Erythroblast (primary cell): ENCODE measurements at places on chromosomes 12 and 14.
A peak's percentile ranks its signal among the peaks of the same experiment; 100 is the strongest.

DNA sequence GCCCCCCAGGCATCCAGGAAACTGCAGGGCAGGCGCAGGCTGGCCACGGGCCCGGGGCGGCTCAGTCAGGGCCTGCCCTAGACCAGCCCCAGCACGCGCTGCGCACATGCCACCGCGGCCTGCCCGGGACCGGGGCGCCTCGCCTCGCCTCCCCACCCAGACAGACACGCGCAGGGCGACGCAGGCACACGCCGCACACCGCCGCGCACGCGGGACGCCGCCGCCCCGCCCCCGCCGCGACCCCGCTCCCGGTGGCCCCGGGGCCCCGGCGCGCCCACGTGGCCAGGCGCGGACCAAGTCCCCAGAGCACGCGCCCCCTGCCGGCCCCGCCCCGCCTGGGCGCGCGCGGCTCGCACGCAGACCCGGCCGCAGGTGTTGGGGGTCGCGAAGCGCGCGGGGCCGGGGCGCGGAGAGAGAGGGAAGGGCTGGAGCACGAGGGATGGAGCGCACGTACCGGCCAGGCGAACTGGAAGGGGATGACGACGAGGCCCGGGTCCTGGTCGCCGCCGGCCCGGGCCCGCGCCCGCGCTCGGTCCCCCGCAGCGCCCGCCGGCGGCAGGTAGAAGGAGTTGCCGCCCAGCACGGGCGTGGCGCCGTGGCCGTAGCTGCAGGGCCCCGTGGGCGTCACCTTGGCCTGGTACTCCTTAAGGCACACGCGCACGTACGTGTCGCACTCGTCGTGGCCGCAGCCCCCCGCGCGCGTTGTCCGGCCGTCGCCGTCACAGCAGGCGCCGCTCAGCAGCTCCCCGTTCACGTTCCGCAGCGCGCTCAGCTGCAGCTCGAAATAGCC is 1.1 kb downstream of the JAG2 start:
- no peak for DNase-seq

GRCh38 chr12:90335566-90335965 is 619.4 kb downstream of the CCER1 start:
- no peak for DNase-seq

DNA sequence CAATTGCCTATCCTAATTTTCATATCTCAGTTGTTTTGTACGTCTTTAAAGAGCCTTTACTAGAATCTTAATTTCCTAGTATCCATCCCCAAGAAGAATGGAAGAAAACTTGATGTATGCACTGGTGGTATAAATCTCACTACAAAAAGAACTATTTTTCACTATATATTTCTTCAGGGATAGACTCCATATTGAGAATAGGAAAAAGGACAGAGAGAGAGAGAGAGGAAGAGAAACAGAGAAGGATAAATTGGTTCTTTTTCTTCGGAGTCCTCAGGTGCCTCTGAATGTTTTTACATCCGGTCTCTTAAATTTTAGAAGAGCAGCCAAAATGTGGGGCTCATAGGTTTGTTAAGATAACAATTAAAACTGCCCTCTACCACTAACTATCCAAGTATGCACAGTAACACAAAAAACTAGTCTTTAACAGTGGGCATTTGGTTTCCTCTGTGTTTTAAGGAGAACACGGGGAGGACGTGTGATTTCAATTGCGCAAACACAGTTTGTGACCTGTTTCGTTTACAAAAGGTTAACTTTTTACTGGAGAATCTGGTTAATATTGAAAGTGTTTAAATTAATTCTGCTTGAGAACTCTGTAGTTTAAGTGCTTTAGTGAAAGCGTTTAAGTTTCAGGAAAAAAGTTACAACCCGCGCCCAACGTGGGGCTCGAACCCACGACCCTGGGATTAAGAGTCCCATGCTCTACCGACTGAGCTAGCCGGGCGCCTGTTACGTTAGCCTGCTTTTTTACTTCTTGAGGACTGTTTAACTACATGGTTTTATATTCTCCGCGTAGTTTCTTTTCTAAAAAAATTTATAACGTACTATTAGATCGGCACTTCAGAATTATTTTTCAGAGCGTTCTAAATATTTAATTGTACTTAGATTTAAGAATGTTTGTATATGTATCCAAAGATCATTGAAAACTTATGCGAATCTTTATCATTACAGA is 5.1 kb upstream of the PSMA3 start:
- peak; percentile 82 for DNase-seq

- peak; percentile 11 for DNase-seq
Observed at GRCh38 chr14:39203659-39204606, 28.9 kb downstream of the PNN start.

DNA sequence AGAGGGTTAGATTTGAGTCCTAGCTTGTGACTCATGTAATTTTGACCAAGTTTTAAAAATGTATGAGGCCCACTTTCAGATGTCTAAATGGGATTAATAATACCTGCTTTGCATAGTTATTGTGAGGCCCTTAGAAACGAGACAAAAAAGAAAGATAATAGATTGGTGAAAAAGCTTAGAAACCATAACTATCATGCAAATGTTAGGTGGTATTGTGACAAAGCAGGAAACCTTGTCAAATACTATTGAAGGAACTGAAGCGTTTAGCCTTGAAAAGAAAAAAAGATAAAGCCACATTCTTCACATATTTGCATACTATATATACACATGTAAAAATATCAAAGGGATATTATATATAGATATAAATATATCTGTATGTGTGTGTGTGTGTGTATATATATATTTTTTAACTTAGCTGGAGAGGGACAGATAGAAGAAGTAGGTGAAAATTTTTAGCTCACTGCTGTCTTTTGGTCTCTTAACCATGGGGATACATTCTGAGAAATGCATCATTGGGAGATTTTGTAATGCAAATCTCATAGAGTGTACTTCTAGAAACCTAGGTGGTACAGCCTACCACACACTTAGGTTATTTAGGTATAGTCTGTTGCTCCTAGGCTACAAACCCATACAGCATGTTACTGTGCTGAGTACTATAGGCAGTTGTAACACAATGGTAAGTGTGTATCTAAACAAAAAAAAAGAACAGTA is 270.3 kb downstream of the CCDC91 start:
- DNase-seq = no peak

GRCh38 chr12:132422381-132423043 is 67.4 kb upstream of the FBRSL1 start:
- DNase-seq = no peak

DNA sequence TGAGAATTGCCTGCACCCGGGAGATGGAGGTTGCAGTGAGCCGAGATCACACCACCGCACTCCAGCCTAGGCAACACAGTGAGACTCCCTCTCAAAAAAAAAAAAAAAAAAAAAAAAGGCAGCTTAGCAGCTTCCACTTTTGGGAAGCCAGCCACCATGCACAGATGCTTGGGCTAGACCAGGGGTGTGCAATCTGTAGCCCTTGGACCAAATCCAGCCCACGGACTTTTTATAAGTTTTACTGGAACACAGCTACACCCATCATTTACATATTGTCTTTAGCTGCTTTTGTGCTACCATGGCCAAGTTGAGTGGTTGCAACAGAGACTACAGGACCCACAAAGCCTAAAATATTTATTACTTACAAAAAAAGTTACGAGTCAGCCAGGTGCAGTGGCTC is 6.7 kb downstream of the CIT start:
- DNase-seq = peak; percentile 5

DNA sequence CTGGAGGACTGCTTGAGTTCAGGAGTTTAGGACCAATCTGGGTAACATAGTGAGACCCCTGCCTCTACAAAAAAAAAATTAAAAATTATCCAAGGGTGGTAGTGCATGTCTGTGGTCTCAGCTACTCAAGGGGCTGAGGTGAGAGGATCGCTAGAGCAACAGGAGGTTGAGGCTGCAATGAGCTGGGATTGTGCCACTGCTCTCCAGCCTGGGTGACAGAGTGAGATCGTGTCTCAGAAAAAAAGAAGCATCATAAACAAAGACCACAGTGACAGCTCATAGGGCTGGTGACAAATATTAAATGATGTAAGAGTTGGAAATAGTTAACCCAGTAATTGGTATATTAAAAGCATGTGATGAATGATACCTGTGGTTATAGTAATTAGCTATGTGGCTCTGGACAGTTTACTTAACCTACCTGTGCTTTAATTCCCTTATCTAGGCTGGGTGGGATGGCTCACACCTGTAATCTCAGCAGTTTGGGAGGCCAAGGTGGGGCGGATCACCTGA is 68.0 kb downstream of the GSC start:
- DNase-seq = no peak

GRCh38 chr14:35374263-35374712 is 30.3 kb downstream of the NFKBIA start:
- no peak for DNase-seq

GRCh38 chr12:93536766-93537488 is 35.5 kb upstream of the SOCS2 start:
- DNase-seq = no peak

- no peak for DNase-seq
Observed at GRCh38 chr14:71803539-71804260, 128.5 kb upstream of the RGS6 start.

DNA sequence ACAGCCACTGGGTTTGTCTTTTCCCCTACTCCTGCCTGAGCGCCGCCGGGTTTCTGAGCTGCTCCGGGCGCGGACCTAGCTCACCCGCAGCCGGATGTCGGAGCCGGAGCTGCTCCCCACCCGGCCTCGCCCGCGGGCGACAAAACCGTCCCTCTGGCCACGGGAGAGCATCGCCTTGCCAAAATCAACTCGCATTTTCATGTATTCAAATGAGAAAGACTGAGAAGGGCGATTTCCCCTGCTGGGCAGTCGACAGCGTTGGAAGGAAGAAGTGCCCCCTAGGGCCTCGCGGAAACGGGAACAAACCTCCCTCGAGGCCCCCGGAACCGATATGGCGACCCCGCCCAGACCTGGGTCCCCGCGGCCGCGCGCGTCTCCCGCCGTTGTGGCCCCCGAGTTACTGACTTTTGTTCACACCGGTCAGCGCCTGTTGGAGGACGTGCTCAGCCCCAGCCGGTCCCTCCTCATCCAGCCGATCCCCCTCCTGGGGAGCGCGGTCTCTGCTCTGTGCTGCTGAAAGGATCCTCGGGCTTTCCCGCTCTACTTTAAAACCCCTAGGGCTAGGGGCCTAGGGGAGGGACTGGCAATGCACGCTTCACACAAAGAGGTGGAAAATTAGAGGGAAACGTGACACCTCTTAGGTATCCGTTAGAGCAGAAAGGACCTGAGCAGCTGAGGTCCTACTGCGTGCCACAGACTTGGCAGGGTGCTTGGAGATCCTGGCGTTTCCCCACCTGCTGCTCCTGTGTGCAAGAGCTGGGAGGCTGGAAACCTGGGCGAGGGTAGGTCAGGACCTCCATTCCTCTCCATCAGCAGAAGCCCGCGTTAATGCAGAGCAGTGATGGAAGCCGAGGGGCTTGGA is 4.3 kb downstream of the TTC6 start:
- DNase-seq = no peak

GRCh38 chr12:116525418-116526001 is 33.7 kb upstream of the MAP1LC3B2 start:
- DNase-seq = no peak

DNA sequence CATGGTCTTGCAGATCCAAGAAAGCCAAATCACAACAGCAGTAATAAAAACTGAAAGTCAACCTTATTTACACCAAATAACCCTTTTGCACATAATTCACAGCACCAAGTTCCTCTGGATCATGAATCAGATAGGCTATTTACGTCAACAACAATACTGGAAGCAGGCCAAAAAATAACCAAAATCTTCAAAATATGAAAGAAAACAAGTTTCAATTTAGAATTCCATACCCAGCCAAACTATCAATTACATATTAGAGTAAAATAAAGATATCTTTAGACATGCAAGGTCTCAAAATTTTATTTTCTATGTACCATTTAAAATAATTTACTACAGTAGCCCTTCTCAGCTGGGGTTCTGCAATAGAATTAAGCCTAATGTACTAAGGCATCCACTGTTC is 76.7 kb upstream of the BBS10 start:
- no peak for DNase-seq
